T-helper 1 cell (primary cell): ENCODE measurements at places on chromosomes 7 and 10.

- DNase-seq: no peak
Measured at GRCh38 chr7:86978808-86979506, 80.5 kb downstream of the ELAPOR2 start.

DNA sequence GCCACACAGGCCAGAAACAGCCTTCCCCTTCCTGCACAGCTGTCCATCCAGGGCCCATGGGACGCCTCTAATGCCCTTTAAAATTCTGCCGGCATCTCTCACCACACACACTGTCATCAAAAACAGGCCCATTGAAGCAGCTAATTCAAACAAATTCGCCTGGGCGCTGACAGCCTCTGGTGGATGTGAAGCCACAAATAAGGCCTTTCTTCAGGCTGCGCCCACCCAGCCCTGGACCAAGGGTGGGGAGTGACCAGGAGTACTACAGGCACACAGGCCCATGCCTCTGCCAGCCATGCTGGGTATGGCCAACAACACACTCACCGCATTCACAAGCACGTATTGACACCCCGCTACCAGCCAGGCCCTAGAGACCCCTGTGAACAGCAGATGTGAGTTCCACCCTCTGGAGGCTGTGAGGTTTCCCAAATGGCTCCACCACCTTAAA is 54.6 kb downstream of the SLIT1 start:
- no peak for DNase-seq

DNA sequence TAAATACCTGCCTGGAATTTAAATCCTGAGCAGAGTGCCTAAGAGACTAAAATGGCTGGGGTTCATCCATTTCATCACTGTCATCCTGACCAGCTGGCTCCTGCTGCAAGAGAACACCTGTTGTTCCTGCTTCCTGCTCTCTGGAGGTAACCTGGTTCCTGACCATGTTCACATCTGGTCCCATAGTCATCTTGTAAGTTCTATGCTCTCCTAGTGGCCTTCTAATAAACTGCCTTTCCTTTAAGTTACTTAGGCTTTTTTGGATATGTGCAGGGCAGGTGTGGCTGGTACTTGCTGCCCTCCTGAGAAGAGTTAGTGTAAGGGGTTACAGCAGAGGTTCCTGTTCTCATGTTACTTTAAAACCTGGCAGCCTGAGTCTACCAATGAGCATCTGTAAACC is 80.0 kb downstream of the NRCAM start:
- no peak for DNase-seq

GRCh38 chr10:72981028-72981881 is 26.6 kb upstream of the PLA2G12B start:
- DNase-seq: no peak

DNA sequence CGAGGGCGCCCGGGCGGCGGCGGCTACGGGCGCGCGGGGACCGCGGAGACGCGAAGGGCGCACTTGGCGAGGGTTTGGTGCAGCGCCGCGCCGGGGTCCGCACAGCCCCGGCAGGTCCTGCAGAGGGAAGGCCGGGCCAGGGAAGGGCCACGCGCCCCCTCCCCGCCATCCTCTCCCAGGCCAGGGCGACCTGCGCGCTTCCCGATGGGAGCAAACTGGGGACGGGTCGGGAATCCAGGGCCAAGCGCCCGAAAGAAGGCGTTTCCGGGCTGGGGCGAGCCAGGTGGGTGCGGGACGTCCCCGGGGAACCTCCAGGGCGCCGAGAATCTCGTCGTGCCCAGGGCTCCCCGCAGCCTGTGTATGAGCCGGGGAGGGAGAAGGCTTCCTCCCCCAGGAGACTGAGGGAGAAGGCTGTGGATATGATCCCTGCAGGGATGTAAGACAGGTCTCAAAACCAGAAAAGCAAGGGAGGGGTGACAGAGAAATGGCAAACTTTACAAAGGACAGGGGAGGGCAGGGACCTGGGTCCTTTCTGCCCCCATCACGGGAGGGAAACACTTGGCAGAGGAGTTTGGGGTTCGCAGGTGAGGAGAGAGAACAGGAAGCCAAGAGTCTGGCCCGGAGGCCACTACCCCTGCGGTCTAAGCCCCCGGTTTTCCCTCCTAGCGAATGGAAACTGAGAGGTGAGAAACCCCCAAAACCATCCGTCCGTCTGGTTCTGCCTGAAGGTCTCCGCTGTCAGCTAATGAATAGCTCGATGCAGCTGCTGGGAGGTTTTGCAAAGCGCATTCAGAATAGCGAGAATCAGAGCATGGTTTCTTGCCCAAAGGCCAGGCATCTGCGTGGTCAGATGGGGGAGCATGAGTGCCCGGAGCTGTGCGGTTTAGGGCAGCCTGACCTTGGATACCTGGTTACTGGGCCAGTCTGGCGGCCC is 674 bp downstream of the AMZ1 start:
- DNase-seq: no peak

DNA sequence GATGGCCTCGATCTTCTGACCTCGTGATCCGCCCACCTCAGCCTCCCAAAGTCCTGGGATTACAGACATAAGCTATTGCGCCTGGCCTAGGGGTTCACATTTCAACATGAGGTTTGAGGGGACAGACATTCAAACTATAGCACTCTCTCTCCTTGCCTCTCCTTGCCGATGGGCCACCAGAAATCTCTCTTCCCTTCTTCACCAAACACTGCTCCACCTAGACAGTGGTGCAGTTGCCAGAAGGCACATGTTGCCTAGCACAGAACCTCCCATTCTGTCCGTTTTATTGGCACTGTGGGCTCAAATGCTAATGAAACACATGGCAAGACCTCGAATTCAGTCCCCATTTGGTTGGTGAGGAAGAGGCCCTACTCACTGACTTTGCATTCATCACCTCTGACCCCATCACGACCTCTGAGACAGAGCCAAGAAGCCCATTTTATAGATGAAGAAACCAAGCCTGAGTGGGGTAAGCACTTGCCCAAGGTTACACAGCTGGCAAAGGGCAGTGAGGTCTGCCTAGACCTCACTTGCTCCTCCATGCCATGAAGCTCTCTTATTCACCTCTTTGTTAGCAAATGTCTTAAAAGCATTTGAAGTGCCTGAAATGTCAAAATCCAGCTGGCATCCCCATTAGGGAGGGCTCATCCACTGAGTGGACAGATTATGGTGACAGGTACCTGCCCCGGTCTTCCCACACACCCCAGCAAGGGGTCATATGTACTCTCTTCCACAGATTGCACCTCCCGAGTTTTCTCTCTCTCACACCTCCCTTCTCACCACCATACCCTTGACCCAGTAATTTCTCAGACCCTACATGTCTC is 34.0 kb downstream of the GPRIN2 start:
- DNase-seq: no peak

GRCh38 chr7:74023092-74023536 is 4.9 kb upstream of the ELN start:
- DNase-seq: no peak

- DNase-seq: no peak
Measured at GRCh38 chr10:24834869-24835268, 111.2 kb upstream of the ARHGAP21 start.

DNA sequence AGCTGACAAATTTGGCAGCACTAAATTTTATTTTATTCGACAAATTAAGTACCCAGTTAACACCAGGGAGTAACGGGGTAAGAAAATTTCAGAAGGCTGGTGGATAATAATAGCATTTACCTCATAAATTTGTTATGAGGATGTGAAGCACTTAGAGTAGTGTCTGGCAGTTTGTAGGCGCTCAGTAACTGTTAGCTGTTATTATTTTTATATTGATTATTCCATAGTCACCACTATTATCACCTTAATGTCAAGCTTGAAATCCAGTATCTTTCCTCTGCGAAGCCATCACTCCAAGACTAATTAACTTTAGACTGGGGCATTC is 563 bp upstream of the COA1 start:
- no peak for DNase-seq

- DNase-seq: no peak
Measured at GRCh38 chr10:63630931-63631680, 109.9 kb downstream of the REEP3 start.

DNA sequence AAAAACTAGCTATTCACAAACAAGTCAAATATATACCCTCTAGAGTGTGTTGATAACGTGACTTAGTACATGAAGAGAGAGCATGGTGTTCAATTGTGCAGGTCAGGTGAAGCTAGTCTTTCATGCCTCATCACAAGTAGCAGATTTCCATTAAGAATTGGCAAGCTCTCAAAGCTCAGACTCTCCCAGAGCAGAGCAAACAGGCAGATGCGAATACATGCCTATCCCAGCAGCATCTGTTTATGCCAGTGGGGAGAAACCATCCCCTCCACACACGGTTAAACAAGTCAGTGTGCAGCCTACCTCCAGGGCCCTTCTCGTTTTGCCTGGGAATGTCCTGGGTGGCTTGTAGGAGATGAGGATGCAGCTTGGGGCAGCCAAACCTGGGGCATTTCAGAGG is 532.5 kb upstream of the C7orf33 start:
- no peak for DNase-seq

GRCh38 chr10:128605180-128605579 is 479.0 kb upstream of the MKI67 start:
- DNase-seq: no peak

DNA sequence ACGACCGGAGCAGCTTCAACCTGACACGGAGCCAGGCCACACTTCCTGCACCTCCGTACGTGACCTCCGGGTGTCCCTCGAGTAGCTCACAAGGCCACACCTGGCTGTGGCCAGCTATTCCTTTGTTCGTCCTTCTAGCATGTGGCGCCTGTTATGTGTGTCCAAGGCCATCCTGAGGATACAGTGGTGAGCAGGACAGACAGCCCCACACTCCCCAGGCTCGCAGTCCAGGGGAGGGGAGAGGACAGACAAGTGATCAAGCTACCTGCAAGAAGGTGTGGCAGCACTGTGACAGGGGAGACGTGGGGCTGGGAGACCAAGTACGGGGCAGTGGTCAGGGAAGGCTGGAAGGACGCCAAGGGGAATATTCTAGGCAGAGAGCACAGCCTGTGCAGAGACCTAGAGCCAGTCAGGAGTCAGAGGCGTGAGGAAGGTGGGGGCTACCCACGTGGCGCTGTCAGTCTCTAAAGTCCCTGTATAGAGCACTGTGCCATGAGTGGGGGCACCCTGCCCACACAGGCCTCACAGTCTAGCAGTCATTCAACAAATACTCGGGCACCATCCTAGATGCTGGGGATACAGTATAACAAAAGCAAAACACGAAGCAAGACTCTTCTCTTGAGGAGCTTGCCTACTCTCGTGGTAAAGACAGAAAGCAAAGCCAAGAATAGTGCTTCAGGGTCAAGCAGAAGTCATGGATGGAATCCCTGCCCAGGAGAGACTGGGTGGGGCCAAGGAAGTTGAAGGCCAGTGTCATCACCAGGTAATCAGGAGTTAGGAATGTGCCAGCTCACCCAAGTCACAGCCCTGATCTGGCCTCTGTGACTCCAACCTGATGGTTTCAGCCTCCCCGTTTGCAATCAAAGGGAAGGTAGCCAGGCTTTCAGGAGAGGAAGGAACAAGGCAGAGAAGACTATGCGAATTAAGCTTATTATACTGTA is 58.6 kb downstream of the PROSER2 start:
- no peak for DNase-seq

GRCh38 chr7:8379264-8379663 is 54.1 kb upstream of the NXPH1 start:
- no peak for DNase-seq

- DNase-seq: no peak
Measured at GRCh38 chr10:64430690-64431323, 909.6 kb downstream of the REEP3 start.

- DNase-seq: no peak
Measured at GRCh38 chr10:127863231-127863825, 29.4 kb downstream of the CLRN3 start.

DNA sequence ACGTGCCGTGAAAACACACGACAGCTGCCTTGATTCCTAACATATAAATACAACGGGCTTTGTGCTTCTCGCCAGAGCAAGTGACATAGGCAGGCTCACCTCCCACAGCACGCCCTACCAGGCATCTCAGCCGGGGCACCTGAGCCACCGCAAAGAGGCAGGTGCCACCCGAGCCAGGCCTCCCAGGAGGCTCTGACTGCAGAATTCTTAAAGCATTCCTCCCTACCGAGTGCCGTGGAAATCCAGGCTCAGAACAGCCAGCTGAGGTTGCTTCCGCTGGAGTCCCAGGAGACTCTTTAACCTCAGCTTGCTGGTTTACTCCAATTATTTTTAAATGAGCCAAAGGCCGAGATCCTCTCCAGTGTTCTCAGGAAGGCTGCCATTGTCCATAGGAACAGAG is 206.5 kb downstream of the USP6NL start:
- DNase-seq: no peak

GRCh38 chr10:106106114-106106513 is 1058.4 kb downstream of the SORCS1 start:
- DNase-seq: no peak

- DNase-seq: no peak
Measured at GRCh38 chr10:28892818-28893547, 215.7 kb downstream of the BAMBI start.

DNA sequence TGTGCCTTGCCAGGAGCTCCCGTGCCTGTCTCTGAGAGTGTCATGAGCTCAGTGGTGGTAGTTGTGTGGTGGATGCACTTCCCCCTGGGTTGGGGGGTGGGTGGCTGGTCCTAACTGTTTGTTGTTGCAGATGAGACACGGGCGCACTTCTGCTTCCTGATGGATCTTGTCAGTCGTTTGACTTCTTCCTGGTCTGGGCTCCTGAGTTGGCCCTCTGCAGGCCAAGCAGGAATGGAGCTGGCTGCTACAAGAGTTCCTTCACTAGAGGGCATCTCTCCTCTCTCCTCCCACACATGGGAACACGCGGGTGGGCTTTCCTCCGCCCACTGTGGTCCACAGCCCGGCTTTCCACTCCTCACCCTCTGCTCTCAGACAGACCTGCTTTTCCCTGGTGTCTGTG is 82.0 kb downstream of the BMS1 start:
- no peak for DNase-seq

- no peak for DNase-seq
Measured at GRCh38 chr10:82575318-82575717, 700.3 kb downstream of the NRG3 start.

DNA sequence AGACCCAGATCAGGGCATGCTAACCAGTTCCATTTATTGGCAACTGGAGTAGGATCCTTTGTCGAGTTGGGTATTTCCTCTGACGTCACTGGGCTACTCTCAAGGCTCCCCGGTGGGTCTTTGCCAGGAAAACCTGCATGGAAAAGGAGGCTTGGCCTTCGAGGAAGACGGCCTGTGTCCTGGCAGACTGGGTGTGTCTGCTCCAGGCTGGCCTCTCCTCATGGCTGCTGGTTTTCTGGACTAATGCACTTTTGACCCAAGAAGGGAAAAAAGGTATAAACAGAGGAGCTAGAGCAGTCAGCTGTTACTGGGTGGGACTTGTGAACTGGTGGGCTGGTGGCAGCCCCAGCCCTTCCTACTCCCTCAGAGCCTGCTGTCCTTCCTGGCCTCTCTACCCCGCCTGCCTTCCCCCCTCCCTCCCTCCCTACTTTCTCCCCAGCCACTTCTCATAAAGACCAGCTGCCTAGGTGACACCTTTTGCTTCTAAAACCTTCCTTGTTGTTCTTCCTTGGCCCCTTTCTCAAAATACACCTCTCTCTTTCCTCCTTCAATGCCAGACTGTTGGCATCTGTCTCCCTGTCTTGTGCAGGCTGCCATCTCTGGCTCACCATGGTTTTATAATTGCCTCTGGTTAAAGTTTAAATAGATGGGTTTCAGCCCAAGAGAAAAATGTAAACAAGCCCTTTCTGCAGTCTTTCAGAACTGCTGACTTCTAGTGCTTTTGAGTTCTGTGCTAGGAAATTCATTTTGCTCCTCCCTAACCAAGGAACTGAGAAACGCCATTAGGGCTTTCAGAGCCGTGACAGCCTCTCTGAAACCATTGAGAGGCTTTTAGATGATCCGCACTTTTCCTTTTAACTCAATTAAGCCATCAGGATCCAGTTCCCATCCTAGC is 101.8 kb upstream of the MKLN1 start:
- no peak for DNase-seq
